HT-29 (cell line): ENCODE measurements at places on chromosomes 5 and 9. TPM values are rescaled to one million over a fixed set of nuclear protein-coding genes. Genes with fewer than 3 reads are reported as not detected.

DNA sequence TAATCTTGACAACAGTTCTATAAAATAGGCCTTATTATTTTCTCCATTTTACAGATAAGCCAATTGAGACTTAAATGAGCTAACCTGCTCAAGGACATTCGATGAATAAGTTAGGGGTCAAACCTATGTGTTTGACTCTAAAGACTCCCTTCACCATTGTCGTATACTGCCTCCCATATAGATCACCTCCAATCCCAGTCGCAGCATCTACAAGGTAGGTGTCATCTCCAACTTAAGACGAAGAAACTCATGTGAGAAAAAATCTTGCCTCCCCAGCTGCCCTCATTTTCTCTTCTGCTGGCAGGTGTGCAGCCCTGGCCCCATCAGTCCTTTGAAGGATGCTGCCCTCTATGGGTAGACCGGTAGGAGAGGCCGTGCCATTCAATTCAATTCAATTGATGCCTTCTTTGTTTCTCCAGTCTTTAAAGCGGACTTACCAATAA lies 75.2 kb upstream of the SMARCA2 start:
- peak; percentile 26 for DNase-seq

The NDUFA8 gene
- total RNA-seq: 28.1 and 28.5 TPM in 2 replicates

DNA sequence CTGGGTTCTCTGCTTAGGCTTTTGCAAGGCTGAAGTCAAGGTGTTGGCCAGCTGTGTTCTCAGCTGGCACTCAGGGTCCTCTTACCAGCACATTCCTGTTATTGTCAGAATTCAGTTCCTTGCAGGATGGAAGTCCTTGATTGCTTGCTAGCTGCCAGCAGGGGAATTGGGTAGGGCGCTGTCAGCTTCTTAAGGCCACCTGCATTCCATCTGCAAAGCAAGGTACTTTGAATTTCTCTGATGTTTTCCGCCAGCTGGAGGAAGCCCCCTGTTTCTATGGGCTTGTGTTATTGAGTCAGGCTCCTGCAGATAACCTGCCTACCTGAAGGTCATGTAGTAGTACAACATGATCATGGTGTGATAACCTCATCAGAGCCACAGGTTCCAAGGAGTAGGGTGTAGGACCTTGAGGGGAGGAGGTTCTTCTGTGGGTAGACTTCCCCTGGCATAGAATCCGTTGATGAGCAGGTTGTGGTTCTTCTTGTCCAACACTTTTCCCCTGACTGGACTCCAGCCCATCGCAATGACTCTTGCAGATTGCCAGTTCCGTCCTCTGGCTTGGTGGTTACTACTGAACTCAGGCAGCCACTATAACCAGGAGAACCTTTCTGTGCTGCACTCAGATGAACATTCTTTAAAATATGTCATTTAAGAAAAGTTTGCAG lies 6.8 kb downstream of the TENT4A start:
- no peak for DNase-seq

The PCDHGA10 gene
- 2.8 and 4.3 TPM in 2 replicates for total RNA-seq

The CXCL14 gene
- total RNA-seq: not detected in 2 replicates
